Activated T-cell treated with anti-CD3 and anti-CD28 coated beads, Interleukin-2, amount 50 U/mL, for 24 hours (primary cell): ENCODE measurements at places on chromosomes 12 and 14.

GRCh38 chr12:87679251-87679650, 349.9 kb downstream of the C12orf50 start:
- no peak for DNase-seq

DNA sequence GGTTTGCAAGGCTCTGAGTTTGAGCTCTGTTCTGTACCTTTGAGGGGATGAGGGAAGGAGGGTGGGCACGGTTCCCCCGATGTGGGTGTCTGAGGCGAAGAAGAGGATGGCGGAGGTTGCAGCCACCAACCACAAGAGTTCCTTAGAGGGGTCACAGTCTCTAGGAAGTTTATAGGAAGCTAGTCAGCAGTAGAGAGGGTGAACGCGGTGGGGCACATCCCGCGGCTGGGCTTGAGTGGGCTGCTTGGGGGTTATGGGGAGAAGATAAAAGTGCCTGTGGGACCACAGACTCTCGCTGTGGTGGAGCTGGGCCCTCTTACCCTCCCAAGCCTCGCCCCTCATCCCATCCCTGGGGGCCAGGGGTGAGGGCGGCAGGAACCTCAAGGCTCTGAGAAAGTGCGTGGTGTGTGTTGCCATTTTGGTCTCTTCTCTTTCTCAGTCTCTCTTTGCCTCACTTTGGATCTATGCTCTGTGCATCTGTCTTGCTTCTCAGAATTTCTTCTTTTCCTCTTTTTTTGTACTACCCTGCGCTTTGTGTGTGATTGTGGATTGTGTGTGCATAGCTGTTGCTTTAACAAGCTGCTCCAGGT, 2.7 kb downstream of the CD4 start:
- peak; percentile 61 for DNase-seq

GRCh38 chr12:4119157-4119761, 154.3 kb upstream of the CCND2 start:
- peak; percentile 70 for DNase-seq

DNA sequence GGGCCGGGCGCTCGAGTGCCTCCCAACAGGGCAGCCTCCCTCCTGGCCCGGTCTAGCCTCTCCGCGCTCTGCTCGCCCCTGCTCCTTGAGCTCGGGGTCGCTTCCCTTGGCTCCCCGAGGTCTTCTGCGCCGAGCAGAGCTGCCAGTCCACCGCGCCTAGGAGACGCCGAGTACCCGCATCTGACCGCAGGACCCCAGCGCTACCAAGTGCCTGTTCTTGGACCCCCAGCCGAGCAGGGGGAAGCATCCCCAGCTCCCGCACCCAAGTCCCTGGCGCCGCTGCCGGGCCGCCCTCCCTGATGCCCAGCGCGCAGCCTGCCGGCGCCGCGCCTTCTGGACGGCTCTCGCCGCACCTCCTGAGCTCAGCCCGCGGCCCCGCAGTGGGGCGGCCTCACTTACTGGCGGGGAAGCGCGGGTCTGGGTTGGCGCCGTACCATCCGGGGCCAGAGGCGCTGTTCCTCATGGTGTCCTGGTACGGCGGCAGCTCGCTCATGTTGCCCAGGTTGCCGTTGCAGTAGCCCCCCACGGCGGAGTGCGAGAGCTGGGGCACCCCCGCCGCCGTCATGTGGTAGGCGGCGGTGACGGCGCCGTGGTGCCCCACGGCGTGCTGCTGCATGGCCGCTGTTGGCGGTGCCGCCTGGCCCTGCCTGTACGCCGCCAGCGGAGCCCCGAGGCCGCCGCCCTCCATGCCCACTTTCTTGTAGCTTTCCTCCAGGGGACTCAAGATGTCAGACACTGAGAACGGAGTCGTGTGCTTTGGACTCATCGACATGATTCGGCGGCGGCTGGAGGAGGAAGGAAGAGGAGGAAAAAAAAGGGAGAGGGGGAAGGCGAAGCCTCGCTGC, 1.2 kb downstream of the NKX2-1 start:
- peak; percentile 37 for DNase-seq

DNA sequence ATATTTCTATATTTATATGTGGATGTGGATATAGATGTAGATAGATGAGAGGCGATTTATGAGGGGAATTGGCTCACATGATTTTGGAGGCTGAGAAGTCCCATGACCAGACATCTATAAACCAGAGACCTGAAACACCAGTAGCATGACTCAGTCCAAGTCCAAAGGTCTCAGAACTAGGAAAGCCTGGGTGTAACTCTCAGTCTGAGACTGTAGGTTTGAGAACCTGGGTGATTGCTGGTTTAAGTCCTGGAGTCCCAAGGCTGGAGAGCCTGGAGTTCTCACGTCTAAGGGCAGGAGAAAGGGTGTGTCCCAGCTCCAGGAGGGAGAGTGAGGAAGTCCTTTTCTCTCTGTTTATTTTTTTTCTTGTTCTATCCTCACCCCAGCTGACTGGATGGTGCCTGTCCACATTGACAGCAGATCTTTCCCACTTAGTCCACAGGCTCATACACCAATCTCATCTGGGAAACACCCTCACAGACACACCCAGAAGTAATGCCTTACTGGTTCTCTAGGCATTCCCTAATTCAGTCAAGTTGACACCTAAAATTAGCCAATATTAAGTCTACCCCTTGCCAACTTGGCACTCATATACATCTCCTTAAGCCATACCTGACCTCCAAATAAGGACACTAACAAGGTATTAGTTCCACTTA, 45.4 kb downstream of the EMP1 start:
- no peak for DNase-seq

DNA sequence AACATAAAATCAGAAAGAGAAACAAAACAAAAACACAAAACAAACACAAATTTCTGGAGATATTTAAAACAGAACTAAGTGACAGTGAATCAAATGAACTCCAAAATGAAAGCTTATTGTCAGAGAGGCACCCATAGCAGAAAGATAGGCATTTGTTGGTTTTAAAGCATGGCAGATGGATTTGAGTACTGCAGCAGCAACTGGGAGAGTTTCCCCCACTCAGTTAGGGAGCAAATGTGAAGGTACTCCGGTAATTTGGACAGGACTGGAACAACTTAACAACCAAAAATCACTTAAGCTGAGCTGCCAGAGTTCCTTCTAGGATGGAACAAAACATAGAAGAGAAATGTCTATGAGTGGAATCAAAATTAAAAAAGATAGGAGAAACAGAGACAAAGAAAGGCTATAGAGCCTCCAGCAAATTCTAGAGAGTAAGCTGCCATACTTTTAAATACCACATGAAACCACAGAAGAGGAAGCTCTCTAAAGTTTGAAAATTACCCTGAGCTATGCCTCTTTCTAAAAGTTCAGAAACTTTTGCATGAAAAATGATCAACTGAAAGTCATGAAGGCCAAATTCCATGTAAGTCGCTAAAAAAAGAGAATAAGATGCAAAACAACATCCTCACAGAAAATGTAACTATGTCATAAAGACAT, 1248.3 kb upstream of the USP15 start:
- DNase-seq: no peak

DNA sequence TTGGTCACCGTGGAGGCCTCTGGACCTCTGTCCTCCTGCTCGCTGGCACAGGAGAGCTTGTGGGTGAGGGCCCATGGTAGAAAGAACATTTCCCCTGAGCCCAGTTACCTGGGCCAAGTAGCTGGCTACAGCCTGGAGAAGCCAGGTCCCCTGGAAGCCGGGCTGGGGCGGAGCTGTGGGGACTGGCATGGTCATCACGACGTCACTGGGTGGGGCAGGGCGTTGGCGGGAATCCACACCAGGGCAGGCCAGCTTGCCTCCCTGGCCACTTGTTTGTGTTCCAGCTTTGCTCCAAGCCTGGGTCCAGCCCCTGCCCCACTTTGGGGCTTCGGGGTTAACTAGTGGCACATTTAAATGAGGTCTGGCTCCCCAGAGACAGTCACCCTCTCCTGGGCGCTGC, 35.0 kb upstream of the SLC24A4 start:
- no peak for DNase-seq
